ENCODE measurements at places on chromosomes 16 and 17. TPM values are rescaled to one million over a fixed set of nuclear protein-coding genes. Genes with fewer than 3 reads are reported as not detected.

Gene KRT25
- not detected for total RNA-seq

GRCh38 chr17:67431249-67432015 lies 54.4 kb downstream of the PITPNC1 start:
- no peak for DNase-seq

GRCh38 chr17:45394913-45395568 lies 37.6 kb downstream of the ARHGAP27 start:
- DNase-seq, result no peak

Gene CBX4
- 16.9 TPM for total RNA-seq

Gene CLEC3A
- not detected for total RNA-seq

DNA sequence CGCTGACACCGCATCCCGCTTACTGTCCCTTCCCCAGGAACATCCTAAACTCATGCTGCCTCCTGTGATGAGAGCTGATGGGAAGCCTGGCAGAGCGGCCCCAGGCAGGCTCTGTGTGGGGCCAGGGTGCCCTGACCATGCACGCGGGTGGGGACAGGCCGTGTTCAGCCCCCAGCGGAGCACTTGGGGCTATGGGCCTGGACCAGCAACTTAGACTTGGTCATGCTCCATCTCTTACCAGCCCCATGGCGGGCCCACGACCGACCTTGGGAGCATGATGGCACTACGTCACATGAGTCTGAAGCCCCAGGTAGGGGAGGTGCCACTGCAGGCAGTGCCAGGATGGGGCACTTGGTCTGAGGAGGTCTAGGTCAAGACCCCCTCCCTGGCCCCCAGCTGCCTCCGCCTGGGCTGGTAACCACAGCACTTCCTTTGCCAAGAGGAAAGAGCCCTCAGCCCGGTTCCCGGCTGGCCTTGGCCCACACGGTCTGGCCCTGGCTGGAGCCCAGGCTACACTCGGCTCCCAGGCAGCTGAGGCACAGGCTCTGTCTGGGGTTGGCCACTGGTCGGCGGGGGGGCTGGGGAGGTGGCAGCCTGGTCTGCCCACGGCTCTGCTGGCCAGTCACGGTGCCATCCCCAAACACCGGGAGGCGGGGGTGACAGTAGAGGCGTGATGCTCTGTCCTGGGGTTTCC lies 25.7 kb downstream of the BAHCC1 start:
- no peak for DNase-seq

GRCh38 chr17:81388612-81389367 lies 6.5 kb upstream of the BAHCC1 start:
- no peak for DNase-seq

DNA sequence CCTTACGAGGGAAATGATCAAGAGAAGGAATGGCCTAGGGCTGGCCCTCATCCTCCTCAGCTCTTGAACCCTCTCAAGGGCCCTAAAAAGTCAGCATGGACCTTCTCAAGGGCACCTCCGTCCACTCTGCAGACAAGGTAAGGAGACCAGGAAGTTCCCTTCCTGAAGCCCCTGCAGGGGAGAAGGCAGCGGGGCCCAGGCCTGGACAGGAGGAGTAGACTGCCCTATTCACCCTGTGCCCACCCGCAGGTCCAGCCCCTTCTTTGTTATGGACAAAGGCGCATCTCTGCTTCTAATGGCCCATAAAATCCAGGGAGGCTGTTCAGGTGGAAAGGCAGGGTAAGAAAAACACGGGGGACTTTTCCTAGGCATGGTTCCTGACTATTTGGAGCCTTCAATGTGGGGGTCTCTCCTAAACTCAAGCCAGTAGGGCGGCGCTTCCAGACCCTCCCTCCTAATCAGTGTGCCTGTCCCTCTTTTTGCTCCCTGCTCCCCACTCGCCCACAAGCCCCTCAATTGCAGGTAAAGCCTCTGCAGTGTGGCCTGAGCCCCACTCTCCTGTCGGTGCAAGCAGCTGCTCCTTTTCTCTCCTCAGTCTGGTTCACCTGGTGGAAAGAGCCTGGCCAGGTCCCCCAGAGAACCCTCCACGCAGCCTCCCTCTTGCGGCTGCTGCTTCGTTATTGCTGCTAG lies 28.2 kb downstream of the AXIN2 start:
- no peak for DNase-seq

GRCh38 chr17:54968988-54969332 lies 395 bp downstream of the STXBP4 start:
- DNase-seq, result no peak

Gene HS3ST4
- not detected for total RNA-seq

GRCh38 chr16:58109330-58109729 lies 19.9 kb downstream of the CFAP20 start:
- no peak for DNase-seq

- DNase-seq, result no peak
These were observed 154.4 kb downstream of the ABCA8 start for GRCh38 chr17:68800751-68801150.

Gene SPATA32
- total RNA-seq, result not detected

- DNase-seq, result no peak
These were observed 204.8 kb downstream of the FTO start for GRCh38 chr16:53908731-53909130.

Gene UNC13D
- total RNA-seq, result 12.8 TPM

- no peak for DNase-seq
These were observed 60.8 kb downstream of the TMEM235 start for GRCh38 chr17:78291944-78292910.

DNA sequence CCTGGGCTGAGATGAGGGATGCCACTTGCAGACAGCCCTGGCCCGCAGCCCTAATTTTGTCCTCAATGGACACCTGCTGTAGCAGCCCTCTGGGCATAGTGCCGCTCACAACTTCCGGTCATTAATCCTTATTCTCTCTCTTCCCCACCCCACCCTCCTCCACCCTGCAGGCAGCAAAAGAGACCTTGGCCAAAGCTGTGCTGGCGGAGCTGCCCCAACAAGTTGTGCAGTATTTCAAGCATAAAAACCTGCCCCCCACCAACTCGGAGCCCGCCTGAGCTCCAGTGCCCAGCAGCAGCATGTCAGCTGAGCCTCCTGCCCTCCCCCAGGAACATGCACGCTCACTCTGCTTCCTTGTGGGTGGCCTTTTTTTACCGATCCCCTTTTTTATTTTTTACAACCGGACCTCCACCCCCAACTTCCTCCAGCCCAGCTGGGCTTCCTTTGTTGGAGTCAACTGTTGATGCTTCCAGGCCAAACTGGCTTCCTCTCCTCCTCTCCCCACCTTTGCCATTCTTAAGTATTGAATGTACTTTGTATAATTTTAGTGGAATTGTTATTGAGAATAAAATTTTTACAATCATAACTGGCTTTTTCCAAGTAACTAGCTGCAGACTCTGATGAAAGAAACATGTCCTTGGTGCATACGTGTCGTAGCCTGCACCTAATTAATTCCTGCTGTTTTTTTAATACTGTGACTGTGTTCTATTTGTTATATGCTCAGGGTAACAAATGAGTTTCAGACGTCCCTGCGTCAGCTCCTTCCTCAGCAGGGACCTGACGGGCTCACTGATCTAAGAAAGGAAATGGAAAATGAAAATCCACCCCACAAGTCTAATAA lies 38.2 kb downstream of the PSME3IP1 start:
- DNase-seq, result peak; percentile 84

- no peak for DNase-seq
These were observed 14.7 kb upstream of the TBX2 start for GRCh38 chr17:61384692-61385576.

Gene TBC1D3
- total RNA-seq, result not detected

- DNase-seq, result no peak
These were observed 2.5 kb upstream of the LASP1 start for GRCh38 chr17:38867179-38867967.

DNA sequence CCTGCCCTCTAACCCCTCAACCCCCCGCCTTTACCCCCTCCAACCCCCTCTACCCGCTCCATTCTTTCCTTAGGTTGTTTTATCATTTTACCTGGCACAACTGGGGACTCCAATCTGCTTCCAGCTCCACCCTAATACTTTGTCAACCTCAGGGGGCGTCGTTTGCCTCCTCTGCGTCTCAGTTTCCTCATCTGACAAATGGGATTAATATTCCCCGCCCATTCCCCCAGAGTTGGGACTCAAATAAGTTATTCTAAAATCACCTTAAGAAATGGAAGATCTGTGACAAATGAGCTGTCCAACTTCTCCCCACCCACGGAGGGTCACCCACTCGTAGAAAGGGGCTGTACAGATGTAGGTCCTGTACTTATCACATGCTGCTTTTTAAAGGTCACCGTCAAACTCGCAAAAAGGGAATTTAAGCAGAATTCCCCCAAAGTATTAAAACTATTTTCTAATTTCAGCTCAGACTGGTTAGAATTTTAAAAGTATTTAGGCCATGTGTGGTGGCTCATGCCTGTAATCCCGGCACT lies 40.6 kb upstream of the CPNE2 start:
- DNase-seq, result no peak

GRCh38 chr17:57779706-57780105 lies 34.6 kb upstream of the CCDC182 start:
- no peak for DNase-seq

GRCh38 chr17:7391307-7391706 lies 3.0 kb downstream of the PLSCR3 start:
- no peak for DNase-seq

DNA sequence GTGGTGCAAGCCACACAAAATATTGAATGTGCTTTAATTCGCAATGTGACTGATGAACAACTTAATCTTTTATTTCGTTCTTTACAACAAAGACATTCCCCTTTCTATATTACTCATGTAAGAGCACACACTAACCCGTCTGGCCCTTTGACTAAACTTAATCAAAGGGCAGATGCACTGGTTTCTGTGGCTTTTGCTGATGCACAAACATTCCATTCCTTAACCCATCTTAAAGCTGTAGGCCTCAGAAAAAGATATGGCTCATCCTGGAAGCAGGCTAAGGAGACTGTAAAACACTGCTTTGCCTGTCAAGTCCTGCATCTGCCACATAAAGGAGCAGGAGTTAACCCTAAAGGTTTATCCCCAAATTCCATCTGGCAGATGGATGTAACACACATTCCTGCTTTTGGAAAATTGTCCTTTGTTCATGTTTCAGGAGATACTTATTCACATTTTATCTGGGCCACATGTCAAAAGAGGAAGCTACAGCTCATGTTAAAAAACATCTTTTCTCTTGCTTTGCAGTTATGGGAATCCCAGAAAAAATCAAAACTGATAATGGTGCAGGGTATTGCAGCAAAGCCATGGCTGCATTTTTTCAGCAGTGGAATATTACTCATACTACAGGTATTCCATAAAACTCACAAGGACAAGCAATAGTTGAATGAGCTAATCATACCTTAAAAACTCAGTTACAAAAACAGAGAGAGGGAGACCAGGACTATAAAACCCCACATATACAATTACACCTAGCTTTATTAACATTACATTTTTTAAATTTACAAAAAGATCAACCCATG lies 137.2 kb downstream of the AHSP start:
- DNase-seq, result no peak

- no peak for DNase-seq
These were observed 13.7 kb downstream of the MRC2 start for GRCh38 chr17:62641153-62641552.

Gene SCRN2
- total RNA-seq, result 70.6 TPM

GRCh38 chr16:26012376-26012775 lies 320.6 kb downstream of the HS3ST4 start:
- no peak for DNase-seq

DNA sequence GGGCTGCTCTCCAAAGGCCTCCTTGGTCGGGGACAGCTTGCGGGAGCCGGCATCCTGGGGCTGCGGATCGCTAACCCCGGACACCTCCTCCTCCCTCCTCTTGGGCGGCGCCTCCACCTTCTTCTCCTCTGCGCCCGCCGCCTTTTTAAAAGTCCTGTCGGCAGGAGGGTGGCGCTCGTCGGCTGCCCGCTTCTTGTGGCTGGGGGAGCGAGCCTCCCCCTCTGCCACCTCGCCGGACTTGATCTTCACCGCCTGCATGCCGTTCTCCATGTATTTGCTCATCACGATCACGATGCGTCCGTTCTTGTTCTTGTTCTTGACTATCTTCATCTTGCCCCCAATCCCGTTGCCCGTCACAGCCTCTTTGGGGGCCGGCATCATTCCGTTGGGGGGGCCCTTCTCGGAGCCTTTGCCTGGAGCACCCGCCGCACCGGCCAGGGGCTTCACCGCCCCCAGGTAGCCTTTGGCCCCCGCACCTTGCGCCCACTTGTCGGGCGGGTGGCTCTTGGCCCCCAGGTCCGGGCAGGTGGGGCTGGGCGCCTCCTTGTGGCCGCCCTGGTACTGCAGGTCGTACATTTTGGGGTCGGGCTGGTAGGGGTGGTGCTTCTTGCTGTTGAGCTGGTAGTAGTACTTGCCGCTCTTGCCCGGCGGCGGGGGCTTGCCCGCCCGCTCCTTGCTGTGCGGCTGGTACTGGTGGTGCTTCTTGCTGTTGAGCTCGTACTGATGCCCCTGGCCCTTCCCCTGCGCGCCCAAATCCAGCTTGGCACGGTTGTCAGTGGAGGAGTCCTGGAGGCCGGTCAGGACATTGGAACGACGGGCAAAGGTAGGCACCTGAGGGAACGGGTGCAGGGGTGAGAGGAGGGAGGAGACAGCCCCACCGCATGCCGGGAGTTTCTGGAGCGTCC lies 4.4 kb downstream of the CBX4 start:
- DNase-seq, result no peak

DNA sequence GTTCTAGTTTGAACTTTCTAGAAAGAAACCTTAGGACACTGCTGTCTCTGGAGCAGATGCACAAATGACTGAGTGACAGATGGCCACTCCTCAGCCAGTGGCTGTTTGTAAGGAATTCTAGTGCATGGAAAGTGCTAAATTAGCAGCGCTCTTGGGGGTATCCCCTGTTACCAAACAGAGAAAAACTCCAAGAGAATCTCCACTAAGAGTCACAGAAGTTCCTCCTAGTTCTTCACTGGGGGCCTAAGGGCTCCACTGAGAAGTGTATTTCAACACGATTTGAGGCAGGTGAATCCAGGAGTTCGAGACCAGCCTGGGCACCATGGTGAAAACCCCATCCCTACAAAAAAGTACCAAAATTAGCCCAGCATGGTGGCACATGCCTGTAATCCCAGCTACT lies 18.1 kb upstream of the IRF8 start:
- DNase-seq, result no peak

DNA sequence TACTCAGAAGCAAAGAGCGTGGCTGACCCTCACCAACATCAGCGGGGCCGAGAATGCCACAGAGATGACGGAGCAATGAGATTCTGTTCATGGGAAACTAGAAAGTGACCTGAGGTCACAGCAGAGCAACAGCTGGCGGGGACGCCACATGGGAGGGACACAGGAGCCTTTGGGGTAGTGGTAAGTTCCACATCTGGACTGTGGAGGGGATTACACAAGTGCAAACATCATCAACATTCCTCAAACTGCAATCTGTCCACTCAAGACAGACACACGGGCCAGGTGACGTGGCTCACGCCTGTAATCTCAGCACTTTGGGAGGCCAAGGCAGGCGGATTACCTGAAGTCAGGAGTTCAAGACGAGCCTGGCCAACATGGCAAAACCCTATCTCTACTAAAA lies 11.2 kb downstream of the HAGH start:
- DNase-seq, result no peak

- no peak for DNase-seq
These were observed 13.0 kb downstream of the RIPOR1 start for GRCh38 chr16:67541391-67542263.

Gene ATF7IP2
- total RNA-seq, result 7.4 TPM

- DNase-seq, result no peak
These were observed 2.1 kb downstream of the MPO start for GRCh38 chr17:58278661-58279015.

Gene SLC38A8
- not detected for total RNA-seq

GRCh38 chr16:66439051-66439730 lies 12.1 kb downstream of the BEAN1 start:
- peak; percentile 77 for DNase-seq

Gene LIMD2
- total RNA-seq, result 11.3 TPM

Data from mesenteric fat pad (tissue), 1 donor.